ENCODE measurements at places on chromosomes 1 and 21.

- DNase-seq: no peak
These were observed 22.9 kb upstream of the MTF2 start for GRCh38 chr1:93056214-93056613.

GRCh38 chr1:18480315-18481189, at the start of gene KLHDC7A:
Gene KLHDC7A, plus strand, starts transcription at chr1:18480930. Its CDS starts 52 bp downstream, at chr1:18480982.
- no peak for DNase-seq

DNA sequence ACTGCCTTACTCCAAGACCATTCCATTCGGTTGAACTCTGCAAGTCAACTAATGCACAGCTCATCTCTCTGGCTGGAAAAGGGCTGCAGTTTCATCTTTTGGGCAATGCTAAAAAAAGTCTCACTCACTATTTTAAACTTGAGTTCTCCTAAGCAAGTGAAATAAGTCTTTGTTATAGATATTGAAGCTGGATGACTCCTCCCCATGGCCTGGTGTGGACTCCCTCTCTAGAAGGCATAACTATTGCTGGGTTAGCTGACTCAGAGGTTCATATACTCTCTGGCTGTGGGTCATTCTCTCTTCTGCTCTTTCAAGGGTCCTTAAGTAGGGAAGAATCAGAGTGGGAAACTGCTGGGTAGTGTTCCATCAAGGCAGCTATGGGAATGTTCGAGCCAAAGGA, 88.0 kb downstream of the XCL2 start:
- DNase-seq: no peak

- DNase-seq: no peak
These were observed 40.3 kb downstream of the DMRTB1 start for GRCh38 chr1:53499257-53500203.

GRCh38 chr1:208601561-208601960, 357.4 kb upstream of the PLXNA2 start:
- no peak for DNase-seq

GRCh38 chr1:85033221-85033620, 15.1 kb downstream of the MCOLN3 start:
- DNase-seq: no peak

GRCh38 chr21:44748621-44749020, 37.2 kb upstream of the TSPEAR start:
- no peak for DNase-seq

DNA sequence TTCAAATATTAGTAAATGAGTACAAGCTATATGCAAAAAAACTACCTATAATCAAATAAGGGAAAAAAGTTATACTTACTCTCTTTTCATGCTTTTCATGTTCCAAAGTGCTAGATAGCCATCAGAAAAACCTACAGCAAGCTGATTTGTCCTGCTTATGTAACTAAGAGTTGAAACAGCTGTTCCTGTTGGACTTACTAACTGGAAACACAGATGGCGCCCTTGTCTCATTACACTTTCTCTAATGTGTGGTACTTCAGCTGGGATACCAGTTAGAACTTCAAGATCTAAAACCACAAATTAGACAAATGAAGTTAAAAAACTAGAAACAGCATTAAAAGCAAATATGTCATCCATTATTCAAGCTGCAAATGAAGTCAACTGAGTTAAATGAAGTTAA, 24.3 kb downstream of the AHCTF1 start:
- no peak for DNase-seq

- DNase-seq: no peak
These were observed 43.4 kb downstream of the RUNX1 start for GRCh38 chr21:35005560-35006224.

DNA sequence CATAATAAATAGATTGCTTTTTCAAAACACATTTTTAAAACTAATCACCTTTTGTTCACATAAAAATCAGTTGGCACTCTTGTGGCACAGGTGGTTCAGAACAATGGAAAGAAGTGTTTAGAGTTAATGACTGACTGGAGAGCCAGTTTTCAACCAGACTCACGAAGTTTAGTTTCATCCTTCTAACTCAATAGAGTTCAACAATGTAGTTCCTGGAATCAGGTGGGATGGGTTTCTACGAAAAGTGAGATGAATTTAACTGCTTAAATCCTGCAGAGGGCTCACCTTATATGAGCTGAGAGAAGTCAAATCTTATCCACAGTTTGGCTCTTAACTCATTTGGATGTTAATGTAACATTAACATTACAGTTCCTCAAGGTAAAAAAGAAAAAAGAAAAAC, 116.5 kb downstream of the SMYD2 start:
- no peak for DNase-seq

DNA sequence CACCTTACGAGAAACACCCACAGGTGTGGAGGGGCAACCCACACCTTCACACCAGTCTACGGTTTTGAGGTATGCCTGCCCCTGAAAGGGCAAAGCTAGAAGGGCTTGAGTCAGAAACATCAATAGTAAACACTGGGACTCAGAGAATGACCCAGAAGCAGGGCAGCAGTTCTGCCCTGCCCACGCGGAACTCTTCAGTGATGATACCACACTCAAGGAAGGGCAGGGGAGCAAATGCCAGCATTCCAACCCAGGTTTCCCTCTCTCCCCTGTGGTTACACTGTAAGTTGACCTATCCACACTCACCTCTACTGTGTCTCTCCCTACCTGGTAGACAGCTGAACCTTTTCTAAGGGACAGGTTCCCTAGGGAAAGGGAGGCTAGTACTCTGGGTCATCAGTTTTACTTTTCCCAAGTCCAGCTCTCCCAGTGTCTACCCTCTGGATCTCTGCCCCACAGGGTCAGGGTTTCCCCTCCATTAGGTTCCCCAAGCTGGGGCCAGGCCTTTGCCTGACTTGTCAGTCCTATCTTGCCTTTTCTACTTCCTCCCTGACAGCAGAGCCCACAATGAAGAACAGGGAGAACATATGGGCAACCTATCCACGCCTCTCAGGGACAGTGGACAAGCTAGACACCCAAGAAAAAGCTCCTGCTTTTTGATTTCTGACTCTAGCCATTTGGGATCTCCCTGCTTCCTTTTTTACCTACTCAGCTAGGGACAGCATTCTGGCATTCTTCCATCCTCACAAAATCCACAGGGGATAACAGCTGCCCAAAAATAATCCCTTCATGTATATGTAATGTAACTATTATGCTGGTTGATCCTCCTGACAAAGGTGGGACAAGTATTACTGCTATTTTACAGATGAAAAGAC, 3.0 kb downstream of the F11R start:
- no peak for DNase-seq

- no peak for DNase-seq
These were observed 2.0 kb downstream of the ZDHHC18 start for GRCh38 chr1:26828411-26828991.

GRCh38 chr1:163171826-163172225, 30.9 kb downstream of the RGS5 start:
- no peak for DNase-seq

DNA sequence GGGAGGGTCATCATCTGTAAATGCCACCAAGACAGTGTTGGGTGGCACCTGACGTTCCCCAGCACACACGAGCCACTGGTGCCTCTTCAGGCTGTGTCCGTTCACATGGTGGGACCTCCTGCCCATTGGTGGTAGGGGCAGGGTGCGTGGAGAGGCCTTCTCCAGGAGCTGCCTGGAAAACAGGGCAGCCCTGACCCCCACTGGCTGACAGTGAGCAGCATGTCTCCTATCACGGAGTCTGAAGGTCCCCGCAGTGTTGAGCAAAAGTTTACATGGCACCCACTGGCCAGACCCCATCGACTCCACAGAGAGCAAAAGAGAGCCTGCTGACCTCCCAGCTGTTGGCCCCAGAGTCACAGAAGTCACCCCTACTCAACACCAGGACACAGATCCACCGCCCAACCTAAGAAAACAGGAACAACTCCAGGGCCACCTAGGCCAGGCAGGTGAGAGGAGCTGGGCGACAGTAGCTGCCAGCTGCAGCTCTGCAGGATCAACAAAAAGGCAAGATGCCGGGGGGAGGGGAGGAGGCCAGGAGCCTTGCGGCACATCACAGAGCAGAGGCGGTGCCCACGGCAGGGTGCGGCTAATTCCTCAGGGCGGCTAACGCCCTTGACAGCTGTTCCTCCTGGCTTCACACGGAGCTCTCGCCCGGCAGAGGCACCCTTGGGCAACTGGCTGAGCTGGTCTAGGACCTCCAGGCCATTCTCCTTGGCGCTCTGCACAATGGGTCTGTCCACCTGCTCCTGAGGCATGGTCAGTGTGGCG, 14.4 kb upstream of the IFI6 start:
- no peak for DNase-seq

- no peak for DNase-seq
These were observed 13.2 kb downstream of the MYBPH start for GRCh38 chr1:203162403-203162802.

DNA sequence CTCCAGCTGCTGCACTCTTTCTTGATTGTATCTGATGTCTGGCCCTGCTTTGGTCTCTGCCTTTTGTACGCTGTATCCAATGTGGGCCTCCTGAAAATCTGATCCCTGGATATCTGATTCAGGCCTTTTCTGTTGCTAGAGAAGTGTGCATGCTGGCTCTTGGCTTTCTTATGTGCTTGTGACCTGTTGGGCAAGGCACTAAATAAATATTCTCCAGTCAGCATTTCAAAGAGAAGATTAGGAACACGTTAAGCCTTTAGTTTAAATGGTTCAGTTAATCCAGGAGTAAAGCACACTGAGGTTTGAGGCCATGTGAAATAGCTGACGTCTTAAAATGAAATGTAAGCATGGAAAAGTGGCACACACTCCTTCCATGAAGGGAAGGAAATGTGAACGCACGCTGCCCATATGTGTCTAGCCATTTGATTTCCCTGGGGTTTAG, 9.3 kb upstream of the F3 start:
- no peak for DNase-seq

DNA sequence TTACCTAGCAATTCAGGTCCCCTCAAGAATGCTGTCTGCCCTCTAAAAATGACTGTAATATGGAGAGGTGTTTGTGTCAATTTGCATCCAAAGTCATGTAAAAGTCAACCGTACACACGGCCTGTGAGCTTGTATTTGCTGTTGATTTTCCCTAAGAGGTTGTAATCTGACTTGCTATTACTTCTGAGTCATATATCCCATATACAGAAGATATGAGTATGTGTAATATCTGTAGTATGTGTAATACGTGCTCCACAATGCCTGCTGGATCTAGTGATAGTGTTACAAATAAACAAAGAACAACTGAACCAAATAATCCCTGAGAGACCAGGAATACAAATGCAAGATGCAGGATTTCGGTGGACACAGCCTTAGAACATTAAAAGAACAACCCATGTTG, 1.4 kb upstream of the KCNJ6 start:
- DNase-seq: no peak

DNA sequence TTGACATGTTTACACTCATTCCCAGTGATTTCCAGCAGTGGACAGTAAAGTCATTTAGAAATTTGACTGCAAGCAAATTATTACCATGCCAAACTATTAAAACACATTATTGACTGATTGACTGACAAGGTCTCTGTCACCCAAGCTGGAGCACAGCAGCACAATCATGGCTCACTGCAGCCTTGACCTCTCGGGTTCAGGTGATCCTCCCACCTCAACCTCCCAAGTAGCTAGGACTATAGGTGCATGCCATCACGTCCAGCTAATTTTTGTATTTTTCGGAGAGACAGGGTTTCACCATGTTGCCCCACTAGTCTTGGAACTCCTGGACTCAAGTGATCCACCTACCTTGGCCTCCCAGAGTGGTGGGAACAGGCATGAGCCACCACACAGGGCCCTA, 24.2 kb downstream of the PTP4A2 start:
- DNase-seq: no peak

DNA sequence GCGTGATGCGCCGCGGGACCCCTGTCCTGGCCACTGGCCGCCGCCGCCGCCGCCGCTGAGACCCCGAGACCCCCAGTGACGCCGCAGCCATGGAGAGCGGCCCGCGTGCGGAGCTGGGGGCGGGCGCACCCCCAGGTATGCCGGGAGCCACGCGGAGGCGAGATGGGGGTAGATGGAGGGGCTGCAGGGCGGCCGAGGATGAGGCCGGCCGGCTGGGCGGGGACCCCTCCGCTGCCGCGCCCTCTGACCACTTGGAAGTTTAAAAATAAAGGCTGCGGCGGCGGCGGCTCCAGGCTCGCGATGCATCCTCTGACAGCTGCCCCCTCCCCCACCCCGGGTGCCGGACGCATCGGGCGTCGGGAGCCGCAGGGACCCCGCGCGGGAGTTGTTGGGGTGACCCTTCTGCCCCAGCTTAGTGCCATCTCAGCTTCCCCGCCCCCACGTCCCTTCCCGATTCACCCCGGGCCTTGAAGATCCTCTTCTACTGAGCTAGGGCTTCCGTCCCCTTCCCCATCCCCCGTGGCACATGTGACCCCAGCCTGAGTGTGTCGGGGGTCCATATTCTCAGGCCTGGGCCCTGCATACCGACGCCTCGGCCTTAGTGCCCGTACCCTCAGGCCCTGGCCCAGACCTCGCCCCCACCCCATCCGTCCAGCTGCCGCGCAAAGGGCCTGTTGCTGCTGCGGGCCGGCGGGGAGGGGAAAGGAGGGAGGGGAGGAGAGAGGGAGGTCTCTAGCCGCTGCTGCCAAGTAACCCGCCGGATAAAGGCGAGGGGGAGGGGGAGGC, 562 bp downstream of the MAP7D1 start:
- DNase-seq: no peak

- DNase-seq: no peak
These were observed 35.6 kb upstream of the UTS2 start for GRCh38 chr1:7888248-7889081.

DNA sequence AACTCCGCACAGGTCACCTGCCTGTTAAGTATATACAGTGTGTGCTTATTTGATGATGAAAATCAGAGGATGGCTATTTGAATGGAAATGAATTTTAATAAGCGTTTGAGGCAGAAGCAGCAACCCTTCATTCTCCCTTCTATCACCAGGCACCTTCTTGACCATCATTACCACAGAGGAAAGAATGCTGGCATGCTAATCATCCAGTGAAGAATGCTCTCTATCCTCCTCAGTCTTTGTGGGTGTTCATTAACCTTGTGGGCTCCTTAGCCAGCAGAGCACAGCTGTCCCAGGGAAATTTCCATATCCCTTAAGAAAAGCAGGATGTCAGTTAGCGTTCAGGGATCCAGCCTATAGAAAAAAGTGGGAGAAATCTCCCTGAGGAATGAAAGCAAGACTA, 428.0 kb upstream of the CAMK1G start:
- DNase-seq: no peak

GRCh38 chr1:119040906-119041305, 52.8 kb upstream of the TBX15 start:
- DNase-seq: no peak

DNA sequence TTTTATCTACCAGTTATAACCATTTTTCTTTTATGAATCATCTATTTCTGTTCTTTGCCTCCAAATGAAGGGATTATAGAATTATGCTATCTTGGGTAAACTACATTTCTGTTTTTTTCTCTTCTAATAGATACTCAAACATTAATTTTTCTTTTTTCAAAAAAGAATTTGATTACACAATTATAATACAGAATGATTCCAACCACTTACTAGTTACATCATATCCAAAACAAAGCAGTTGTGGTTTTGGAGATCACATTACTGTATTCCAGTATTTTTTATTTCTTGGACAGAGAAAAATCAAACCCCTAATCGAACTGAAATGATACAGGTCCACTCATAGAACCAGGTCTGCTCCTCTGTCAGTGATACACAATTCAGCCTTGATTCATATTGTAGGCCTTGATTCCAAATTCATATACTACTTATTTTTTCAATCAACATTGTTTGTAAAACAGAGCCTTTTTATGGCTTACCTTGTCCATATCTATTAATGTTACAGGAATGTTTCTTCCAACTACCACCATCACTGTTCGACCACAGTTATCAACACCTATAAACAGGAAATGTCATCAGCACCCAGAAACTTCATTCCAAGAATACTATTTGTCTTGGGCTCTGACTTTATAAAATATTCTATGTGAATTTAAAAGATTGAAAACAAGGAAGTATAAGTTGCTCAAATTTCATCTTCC, 43.2 kb downstream of the GDAP2 start:
- DNase-seq: no peak

Measured in thoracic aorta (tissue), 2 donors.